ENCODE measurements at places on chromosomes 16 and 17. TPM values are rescaled to one million over a fixed set of nuclear protein-coding genes. Genes with fewer than 3 reads are reported as not detected.

G6PC1 gene
- total RNA-seq: not detected

IRF8 gene
- 43.1 TPM for total RNA-seq

GNGT2 gene
- 23.2 TPM for total RNA-seq

ZNF597 gene
- 2.1 TPM for total RNA-seq

TBC1D3C gene
- total RNA-seq: not detected

DNAAF1 gene
- not detected for total RNA-seq

SLC16A6 gene
- 3.5 TPM for total RNA-seq

RNF157 gene
- total RNA-seq: 28.0 TPM

RNF222 gene
- total RNA-seq: not detected

LHX1 gene
- total RNA-seq: not detected

GPRC5B gene
- not detected for total RNA-seq

CD300E gene
- total RNA-seq: not detected

KRT24 gene
- total RNA-seq: not detected

PYDC1 gene
- total RNA-seq: not detected

ABCA6 gene
- not detected for total RNA-seq

RUNDC3A gene
- total RNA-seq: not detected

TNK1 gene
- total RNA-seq: 3.7 TPM

RDM1 gene
- 10.4 TPM for total RNA-seq

CMTM1 gene
- 10.1 TPM for total RNA-seq

COPRS gene
- 49.6 TPM for total RNA-seq

GUCY2D gene
- total RNA-seq: not detected

TBC1D3H gene
- not detected for total RNA-seq

SNAI3 gene
- total RNA-seq: 5.5 TPM

TVP23A gene
- not detected for total RNA-seq

SLC13A2 gene
- not detected for total RNA-seq

KRT39 gene
- not detected for total RNA-seq

KRTAP4-5 gene
- total RNA-seq: not detected

PPP1R27 gene
- not detected for total RNA-seq

ABI3 gene
- 19.7 TPM for total RNA-seq

GINS2 gene
- total RNA-seq: 66.9 TPM

NTN1 gene
- total RNA-seq: 0.29 TPM

ALG1 gene
- 12.8 TPM for total RNA-seq

CD79B gene
- total RNA-seq: 39.1 TPM

PRKCB gene
- total RNA-seq: 56.3 TPM

APOH gene
- not detected for total RNA-seq

CA4 gene
- total RNA-seq: not detected

SLC52A1 gene
- 0.31 TPM for total RNA-seq

LCMT1 gene
- 50.1 TPM for total RNA-seq

GPR139 gene
- total RNA-seq: not detected

KRTAP3-1 gene
- total RNA-seq: not detected

BRIP1 gene
- 14.1 TPM for total RNA-seq

SLC5A11 gene
- not detected for total RNA-seq

MGAT5B gene
- total RNA-seq: 0.38 TPM

CDH5 gene
- total RNA-seq: not detected

Measured in activated CD4-positive, alpha-beta memory T cell treated with anti-CD3 and anti-CD28 coated beads for 36 hours (primary cell).